ENCODE measurements at places on chromosomes 7 and 10.

DNA sequence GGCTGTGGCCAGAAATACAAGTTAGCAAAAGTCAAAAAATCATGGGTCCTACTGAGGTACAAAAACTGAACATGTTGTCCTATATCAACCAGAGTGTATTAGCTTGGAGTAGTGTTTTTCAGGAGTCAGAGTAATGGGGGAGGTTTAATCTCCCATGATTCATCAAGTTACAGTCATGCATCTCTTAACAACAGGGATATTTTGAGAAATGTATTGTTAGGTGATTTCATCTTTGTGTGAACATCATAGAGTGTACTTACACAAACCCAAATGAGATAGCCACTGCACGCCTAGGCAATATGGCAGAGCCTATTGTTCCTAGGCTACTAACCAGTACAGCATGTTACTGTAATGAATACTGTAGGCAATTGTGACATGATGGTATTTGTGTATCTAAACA is 14.9 kb upstream of the TES start:
- peak; percentile 60 for DNase-seq

GRCh38 chr10:23258516-23258915 is 66.4 kb downstream of the PTF1A start:
- DNase-seq: no peak

DNA sequence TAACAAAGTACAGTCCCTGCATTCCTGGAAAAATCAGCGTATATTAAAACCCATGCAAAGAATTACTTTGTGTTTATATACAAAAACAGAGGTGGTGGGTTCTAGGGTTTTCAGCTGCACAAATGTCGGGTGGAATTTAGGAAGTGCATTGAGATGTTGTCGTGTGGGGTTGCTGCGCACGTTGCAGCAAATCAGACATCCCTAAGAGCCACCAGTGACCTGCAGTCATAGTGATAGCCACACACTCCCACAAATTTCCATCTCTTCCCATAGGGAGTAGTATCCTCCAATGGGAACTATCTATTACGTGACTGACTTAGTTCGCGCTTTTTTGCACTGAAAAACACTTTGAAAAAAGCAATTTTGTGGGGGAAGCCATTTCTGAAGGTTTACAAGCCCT is 375.2 kb upstream of the GALNT17 start:
- no peak for DNase-seq

DNA sequence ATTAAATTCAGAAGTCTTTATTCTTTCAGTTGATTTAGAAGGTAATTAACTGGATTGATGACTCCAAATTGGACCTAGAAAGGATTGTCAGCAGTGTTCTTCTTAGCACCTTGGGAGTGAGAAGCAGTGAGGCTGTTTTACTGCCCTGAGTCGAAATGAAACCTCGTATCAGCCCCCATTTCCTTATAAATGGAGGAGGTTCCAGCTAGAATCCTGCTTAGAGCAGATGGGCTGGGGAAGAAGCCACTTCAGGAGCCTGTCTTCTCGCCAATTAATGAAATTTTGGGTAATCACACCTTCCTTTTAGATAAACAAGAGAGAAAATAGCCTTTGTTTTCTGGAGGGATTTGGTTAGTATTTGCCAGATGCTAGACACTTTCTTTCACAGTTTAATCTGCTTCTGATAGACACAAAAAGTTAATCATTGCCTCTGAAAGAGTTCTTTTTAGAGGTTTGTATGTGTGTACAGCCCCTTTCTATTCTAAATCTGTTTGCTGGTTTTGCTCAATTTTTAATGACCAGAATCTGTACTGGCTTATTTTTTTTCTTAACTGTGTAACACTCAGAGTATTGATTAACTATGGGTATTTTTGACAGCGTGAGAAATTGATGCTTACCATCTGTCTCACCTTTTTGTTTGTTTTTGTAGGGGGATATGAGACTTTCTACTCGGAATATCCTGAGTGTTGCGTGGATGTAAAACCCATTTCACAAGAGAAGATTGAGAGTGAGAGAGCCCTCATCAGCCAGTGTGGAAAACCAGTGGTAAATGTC is 4.6 kb downstream of the DUSP5 start:
- DNase-seq: no peak

DNA sequence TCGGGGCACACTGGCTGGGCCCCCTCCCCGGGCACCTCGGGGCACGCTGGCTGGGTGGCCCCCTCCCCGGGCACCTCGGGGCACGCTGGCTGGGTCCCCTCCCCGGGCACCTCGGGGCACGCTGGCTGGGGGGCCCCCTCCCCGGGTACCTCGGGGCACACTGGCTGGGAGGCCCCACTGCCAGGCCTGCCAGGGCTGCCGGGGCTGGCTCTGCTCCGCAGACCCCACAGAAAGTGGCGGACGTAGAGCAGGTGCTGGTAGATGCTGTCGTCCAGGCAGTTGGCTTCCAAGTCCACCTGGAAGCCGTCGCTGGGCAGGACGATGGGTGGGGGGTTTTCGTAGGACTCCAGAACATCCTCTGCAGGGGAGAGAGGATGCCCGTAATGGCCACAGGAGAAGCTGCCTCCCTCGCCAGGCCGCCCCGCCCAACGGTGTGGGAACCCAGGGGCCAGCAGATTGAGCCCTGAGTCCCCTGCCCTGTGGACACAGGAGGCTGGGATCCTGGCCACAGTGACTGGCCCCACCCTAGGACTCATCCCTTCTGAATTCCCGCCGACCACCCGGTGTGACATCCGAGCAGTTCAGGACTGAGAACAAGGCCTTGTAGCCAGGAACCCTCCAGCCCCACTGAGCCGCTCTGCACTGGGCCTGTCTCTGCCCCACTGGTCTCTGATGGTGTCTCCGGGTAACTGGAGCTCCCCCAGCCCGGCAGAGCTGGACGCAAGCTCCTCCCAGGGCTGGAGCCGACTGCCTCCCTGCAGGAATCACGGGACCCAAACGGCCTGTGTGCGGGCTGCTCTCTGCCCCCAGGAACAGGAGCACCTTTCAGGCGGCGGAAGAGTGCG is 28.2 kb downstream of the AP5Z1 start:
- DNase-seq: no peak

DNA sequence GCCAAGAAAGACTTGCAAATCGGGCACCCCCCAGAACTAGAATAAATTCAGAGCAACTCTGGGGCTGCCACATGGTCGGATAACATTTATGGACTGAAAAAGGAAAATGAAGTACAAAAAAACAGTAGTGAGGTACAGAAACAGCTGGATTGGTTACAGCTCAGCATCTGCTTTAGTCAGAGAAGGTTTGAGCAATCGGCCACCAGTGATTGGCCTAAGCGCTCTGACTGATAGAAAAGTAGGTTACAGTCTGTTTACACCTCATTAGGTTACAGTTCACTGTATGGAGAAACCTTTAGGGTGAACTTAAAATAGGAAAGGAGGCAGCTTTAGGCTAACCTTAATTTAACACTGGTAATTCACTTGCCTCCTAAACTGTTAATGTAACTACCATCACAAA is 102.0 kb upstream of the DKK1 start:
- peak; percentile 47 for DNase-seq

GRCh38 chr7:131627735-131628190 is 71.3 kb upstream of the PODXL start:
- no peak for DNase-seq

DNA sequence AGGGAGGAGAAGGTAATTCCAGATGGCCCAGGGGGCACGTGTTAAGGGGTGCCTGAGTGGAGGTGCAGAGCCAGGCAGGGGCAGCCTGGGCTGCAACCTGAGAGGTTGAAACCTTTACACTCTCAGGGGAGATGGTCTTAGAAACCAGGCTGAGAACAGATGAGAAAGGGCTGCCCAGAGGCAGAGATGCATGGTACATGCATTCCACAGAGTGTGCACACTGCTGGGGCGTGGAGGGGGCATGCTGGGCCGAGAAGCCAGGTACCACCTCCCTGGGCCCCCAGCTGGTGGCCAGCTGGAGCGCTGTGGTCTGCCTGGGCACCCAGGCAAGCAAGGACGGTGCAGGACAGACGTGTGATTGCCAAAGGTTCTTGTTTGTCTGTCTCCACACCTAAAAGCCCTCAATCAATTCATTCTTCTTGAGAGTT is 14.1 kb upstream of the CSGALNACT2 start:
- no peak for DNase-seq

- no peak for DNase-seq
Observed at GRCh38 chr7:37311355-37311754, 137.3 kb downstream of the ELMO1 start.

DNA sequence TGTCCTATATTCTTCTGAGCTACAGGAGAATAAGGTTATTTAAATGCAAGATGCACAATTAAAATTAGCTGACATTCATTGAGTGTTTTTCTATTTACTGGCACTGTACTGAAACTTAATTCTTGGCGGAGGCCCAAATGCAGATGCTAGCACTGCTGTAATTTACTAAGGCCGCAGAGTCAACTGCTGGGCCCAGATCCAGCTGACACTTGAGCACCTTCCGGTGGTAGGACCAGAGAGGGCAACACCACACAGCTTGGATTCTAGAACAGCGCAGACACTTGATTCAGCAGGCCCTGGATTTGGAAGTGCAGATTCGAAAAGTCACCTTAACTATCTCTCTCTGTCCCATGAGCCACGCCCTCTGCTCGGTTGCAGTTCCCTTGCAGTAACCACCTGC is 228.6 kb upstream of the TMEM72 start:
- no peak for DNase-seq

- DNase-seq: no peak
Observed at GRCh38 chr10:110033701-110034235, 26.0 kb downstream of the ADD3 start.

GRCh38 chr10:95389176-95389575 is 98.4 kb upstream of the PDLIM1 start:
- no peak for DNase-seq

GRCh38 chr10:106502641-106503040 is 661.9 kb downstream of the SORCS1 start:
- DNase-seq: no peak

DNA sequence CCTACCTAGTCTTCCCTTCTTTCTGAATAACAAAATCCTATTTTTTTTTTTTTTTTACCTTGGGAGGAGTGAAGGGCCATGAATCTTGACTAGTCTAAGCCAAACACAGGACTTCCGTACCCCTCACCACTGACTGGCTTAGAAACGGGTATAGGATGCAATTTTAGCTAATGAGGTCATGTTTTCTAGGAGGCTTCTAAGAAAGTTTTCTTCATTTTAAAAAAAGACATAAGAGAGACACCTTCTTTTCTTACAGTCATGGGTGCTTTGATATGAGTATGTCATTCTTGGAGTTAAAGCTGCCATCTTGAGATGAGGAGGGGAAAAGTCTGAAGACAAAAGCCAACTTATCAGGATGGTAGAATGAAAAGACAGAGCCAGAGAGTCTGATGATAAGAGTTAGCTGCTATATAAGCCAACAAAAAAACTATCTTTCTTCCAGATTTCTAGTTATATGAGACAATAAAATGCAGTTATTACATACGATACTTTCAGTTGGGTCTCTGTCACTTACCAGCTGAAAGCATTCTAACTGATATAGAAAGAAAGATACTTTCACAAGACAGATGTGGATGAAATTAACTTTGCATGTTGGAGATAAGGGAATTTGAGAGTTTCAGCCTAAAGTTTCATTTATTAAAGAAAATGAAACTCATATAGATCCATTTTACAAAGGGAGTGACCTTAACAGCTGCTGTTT is 34.0 kb downstream of the ZNF438 start:
- no peak for DNase-seq

DNA sequence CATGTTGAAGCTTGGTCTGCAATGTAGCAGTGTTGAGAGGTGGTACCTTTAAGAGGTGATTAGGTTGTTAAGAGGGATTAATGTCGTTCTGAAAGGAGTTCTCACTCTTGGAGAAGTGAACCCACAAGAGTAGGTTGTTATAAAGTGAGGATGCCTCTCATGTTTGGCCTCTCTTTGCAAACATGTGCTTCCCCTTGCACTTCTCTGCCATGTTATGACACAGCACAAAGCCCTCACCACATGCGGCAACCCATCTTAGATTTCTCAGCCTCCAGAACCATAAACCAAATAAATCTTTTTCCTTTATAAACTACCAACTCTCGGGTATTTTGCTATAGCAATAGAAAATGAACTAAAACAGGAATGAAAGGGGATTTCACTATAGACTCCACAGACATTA is 66.3 kb downstream of the KMT2C start:
- no peak for DNase-seq

- peak; percentile 51 for DNase-seq
Observed at GRCh38 chr7:69800495-69800894, 202.2 kb downstream of the AUTS2 start.

- peak; percentile 82 for DNase-seq
Observed at GRCh38 chr7:47379629-47380324, 202.1 kb downstream of the TNS3 start.

- DNase-seq: no peak
Observed at GRCh38 chr10:21209495-21209894, 312.4 kb upstream of the NEBL start.

DNA sequence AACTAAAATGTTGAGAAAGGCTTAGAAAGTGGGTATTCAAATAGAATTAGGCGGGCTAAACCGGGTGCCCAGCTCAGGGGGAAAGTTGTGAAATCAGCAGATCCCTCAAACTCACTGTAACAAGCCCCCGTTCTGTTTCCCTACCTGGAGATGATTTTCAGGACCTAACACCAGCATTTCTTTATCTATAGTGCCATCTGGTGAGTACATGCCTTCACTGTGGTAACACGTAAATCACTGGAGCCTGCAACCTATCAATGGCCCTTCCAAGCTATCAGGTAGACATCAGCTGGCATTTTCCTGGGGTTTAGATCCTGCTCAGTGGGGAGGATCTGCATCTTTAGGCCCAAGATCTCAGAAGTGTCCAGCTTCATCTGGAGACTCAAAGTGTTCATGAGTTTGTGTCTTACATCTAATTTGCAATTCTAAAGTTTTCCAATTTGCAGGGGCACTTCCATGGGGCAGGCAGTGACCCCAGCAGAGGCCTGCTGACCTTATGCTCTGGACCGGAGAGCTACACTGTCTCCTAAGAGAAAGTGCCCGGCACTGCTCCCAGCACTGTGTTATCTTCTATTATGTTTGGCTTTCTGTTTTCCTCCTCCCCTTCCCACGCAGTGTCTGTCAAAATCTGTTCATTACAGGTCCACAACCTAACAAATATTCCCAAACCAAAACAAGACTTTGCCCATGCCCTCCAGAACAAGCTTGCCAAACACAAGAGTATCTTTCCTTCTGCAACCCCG is 132.5 kb downstream of the LSM5 start:
- no peak for DNase-seq

DNA sequence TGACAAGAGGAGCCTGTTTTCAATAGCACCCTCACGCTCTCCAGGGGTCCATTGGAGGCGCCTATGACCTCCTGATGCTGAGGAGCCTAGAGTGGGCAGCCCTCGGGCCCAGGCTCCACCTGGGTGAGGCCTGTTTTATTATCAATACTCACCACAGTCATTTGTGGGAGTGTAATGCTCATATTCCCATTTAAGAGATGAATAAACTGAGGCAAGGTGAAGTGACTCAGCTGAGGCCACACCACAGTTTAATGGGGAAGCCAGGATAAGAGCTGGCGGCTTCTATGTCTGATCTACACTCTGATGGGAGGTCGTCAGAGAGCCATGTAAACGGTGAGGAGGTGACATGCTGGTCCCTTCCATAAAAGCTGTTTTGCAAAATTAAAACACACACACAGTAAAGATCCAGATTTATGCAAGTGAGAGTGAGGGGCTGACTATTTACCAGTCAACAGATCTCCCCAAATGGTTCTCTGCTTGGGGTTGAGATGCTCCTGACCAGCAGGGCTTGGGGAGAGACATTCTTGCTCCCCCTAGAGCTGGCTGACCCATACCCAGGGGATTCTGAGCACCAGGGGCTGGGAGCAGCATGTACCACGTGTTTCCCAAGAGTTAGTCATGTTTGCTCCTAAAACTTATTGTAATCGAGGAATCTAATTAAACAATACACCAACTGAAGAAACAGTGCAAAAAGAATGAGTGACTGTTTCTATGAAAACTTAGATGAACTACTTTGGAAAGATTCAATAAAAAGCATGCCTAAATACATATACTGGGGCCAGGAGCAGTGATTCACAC is 81.0 kb upstream of the INSIG1 start:
- DNase-seq: peak; percentile 38

GRCh38 chr7:44618045-44618444 is 11.6 kb downstream of the OGDH start:
- DNase-seq: no peak

All from fibroblast of the aortic adventitia (primary cell).